ENCODE measurements at places on chromosomes 6 and 20. TPM values are rescaled to one million over a fixed set of nuclear protein-coding genes. Genes with fewer than 3 reads are reported as not detected.

Gene SLC35D3
- total RNA-seq: not detected

GRCh38 chr6:13256266-13257001 is 71.9 kb downstream of the TBC1D7 start:
- DNase-seq: no peak

GRCh38 chr6:43186019-43186418 is 4.0 kb downstream of the CUL9 start:
- DNase-seq: no peak

- DNase-seq: peak; percentile 92
Measured at GRCh38 chr6:3410385-3411360, 46.2 kb downstream of the SLC22A23 start.

DNA sequence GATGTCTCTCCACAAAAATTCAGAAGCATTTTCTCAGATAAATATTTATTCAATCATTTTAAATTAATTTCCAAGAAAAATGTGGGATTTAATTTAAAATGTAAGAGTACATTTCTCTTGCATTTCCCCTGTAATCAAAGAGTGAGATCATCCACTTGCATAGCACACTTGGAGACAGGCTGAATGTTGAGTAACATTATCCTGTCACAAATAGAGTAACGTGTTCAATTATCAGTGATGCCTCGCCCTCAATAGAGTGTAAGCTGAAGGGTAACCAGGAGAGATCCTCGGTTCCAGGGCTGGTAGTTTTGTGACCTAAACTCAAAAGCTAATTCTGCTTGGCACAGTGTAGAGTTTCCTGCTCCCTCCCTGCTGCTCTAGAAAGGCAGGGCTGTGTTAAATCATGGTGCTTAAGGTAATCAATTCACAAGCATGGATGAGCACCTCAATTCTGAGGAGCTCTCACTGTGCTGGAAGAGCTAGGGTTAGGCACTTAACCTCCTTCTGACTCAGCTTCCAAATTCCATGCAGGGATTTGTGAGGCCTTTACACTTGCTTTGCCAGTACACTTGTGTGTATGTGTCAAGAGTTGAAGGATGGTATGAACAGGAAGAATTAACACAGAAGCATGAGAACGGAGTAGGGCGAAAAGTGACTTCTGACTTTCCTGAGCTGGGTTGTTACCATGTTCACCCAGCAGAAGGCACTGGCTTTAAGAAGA is 56.6 kb downstream of the MMUT start:
- DNase-seq: peak; percentile 73

DNA sequence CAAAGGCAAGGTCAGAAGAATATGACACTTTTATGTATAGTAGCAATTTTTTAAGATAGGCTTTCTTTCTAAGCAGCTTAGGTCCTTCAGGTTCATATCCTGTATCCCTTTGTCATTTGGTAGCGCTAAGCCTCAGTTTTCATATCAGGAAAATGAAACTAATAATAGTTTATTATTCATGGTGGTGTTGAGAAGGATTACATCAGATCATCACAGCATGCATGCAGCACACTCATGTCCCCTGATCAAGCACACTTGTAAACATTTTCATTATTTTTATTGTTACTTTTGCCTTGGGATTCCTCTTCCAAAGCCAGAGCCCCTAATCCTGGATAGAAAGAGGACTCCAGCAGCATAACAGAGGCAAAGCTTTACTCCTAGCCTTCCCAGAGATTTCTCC is 70.2 kb upstream of the ADGRF1 start:
- DNase-seq: no peak

DNA sequence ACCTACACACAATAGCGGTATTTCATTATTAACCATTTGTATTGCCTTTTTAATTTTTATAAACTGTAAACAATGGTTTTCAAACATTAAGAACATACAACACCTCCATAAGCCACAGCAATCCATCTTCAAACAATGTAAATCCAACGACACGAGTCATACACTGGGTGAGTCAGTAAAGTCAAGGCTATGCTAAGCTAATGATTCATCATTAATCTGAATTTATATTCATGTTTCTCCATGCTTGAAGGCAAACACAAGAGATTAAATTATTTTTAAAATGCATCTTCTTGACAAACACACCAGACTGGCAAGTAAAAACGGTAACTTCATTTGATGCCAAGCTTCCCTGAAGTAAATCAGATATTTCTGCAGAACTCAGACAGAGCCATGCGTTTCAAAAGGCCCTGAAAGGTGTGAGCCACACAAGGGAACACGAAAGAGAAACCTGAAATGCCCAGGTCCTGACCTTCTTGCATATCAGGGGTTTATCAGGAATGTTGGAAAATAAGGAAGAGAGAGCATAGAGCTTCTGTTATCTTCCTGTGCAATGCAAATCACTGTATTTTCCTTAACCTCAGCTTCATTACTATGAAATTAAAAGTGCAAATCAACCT is 162.5 kb downstream of the ALDH8A1 start:
- DNase-seq: no peak

DNA sequence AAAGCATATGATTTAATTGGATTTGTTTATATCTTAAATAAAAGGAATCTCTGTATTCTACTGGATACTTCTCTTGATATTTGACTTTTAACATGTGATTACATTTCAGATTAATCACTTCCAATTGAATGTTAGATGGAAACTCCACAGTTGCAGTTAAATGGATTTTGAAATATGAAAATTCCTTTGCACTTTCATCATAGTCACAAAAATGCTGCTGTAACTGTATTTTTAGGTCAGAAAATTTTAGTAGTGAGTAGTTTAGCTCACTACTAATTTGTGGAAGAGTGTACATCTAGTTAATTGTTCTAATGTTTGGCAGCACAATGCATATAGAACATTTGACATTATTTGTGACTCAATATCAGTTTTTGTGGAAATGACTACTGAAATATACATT is 26.8 kb downstream of the PTCHD4 start:
- DNase-seq: no peak

Gene SLC17A2
- total RNA-seq: not detected

DNA sequence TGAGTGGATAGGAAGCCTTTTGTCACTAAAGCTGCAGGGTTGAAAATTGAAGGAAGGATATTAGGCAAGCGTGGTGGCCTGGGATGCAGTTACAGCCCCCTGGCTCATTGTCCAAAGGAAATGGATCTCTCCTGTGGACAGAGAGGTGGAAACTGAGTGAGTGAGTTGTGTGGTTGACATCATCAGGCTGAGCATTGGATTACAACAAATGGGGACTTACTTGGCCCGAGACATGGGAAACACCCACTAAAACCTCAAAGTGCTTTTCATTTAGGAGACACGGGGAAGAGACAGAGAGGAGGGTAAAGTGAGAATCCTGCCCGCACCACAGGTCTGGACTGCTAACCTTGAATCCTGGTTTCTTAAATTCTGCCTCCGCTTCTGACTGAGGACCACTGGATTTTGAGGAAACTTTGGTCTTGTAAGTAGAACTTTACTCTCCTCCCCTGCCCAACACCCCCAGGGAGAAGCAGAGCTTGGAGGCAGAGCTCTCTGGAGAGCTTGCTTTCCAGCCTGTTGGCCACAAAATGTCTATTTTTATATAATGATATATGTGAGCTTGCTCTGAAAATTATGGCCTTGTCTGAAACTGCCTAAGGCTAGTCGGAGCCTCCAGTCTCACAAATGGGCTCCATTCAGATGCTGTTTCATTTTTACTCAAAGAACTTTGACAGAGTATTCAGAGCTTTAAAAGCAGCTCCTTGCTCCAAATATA is at the start of gene PKIG:
Gene PKIG (plus strand): TSS at position 269 of the 715 bp plus-strand sequence. CDS start 31,978 bp downstream, outside the sequence.
- DNase-seq: peak; percentile 54

DNA sequence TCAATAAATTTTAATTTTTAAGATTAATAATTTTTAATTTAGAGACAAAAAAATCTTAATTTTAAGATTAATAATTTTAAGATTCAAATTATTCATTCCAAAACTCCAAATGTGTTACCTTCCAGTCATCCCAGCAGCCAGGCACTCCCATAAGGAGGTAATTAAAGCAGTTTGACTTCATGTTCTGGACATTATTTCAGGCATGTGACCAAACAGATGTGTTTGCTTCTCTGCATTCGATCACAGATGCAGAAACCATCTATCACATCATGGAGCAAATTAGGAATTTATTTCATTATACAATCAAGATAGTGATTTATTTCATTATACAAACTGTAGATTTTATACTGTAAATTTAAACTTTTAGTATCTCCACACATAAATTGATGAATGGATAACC is 150.3 kb downstream of the AKAP7 start:
- DNase-seq: no peak

DNA sequence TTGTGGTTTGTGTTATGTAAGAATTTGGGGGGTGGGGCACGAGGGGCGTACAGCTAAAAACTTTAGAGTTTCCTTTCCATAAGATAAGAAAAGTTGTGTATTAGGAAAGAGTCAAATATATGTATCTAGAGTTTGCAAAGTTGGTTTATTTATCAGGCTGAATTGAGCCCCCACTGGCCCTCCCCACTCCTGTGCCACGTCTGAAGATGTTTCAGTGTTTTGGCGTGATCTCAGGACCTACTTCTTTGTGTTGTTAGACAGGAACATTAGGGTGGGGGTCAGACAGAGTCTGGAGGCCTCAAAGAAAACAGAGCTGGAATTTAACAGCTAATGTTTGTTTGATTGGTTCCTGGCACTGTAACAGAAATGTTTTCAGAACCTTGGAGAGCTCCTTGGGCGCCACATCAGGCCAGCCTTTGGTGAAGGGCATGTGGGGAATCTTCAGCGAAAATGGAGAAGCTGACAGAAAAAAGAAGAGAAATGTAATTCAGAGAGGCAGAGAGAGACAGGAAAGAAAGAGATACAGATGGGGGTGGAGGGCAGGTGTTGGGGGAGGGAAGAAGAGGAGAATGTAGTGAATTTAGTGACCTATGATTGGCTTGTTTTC is 674 bp downstream of the NRSN1 start:
- peak; percentile 91 for DNase-seq

DNA sequence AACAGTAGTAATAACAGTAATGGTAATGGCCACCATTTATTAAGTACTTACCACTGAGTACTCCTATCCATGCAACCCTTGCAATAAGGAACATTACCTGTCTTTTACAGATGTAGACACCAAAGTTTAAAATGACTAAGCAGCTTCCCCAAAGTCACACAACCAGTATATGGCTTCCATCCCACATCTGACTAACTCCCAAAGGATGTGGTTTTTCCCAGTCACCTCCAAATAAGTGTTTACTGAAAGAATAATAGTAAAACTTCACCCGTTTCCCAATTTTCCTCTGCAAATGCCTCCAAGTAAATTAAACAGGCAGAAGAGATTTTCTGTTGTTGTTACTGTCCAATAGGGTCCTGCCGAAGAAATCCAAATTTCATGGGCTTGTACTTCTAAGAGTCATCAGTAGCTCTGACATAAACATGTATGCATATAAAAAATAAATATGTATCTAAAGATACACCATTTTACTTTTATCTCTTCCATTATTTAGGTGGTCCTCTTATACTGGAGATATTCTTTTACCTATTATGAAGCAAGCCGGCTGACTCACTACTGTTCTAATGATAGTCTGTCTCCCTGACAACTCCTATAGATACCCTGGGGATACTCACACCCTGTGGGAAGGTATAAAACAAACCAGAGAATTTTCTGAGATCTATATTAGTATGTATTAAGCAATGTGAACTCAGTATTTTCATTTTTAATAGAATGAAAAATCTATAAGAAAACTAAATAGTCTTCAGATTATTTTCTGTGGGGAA is 77.9 kb upstream of the ID4 start:
- DNase-seq: no peak

GRCh38 chr20:9281803-9282202 is 212.9 kb downstream of the PLCB4 start:
- DNase-seq: no peak

- DNase-seq: no peak
Measured at GRCh38 chr6:34897716-34898115, 8.7 kb downstream of the ANKS1A start.

Gene ENPP3
- total RNA-seq: 0.09 TPM

Gene DAAM2
- 2.1 TPM for total RNA-seq

- no peak for DNase-seq
Measured at GRCh38 chr6:143838395-143838794, 4.7 kb upstream of the LTV1 start.

Gene ADGRF4
- total RNA-seq: not detected

Gene HECA
- 12.7 TPM for total RNA-seq

Gene PGC
- total RNA-seq: not detected

Measured in neural progenitor cell (in vitro differentiated cells).